Uterus (tissue), 4 donors: ENCODE measurements at places on chromosomes 7 and 10. TPM values are rescaled to one million over a fixed set of nuclear protein-coding genes. Genes with fewer than 3 reads are reported as not detected.

The CLDN15 gene
- total RNA-seq = 49.4 TPM

DNA sequence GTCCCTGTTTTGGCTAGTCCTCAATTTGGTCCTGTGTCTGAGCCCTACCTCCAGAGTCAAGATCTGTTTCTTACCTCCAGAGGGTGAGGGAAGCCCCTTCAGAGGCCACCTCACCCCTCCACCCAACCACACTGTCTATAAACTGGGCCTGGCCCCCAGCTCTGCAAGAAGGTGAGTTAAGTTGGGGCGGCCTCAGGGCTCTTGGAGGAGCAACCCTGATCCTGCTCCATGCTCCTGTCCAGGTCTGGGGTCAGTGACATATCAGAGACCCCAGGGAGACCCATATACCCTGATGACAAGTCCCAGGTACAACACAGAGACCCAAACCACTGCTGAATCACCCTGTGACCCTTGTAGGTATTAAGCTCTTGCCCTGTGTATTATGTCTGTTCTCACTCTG, 69.5 kb downstream of the MYL10 start:
- H3K27me3 ChIP-seq = no peaks in the 10 kb centered on the region
- no peaks in the 10 kb centered on the region for H3K36me3 ChIP-seq
- no peak overlapping the region for H3K27ac ChIP-seq
- H3K4me1 ChIP-seq = no peaks in the 10 kb centered on the region
- H3K4me3 ChIP-seq = no peak overlapping the region
- DNase-seq = peak; percentile 3

The PAPOLB gene
- total RNA-seq = 1.6 TPM

- H3K27ac ChIP-seq = peak overlapping the region; percentile 38
- H3K4me1 ChIP-seq = no peaks in the 10 kb centered on the region
- H3K4me3 ChIP-seq = no peak overlapping the region
- no peak for DNase-seq
These were observed 621.0 kb downstream of the PARD3 start for GRCh38 chr10:34193931-34194626.

DNA sequence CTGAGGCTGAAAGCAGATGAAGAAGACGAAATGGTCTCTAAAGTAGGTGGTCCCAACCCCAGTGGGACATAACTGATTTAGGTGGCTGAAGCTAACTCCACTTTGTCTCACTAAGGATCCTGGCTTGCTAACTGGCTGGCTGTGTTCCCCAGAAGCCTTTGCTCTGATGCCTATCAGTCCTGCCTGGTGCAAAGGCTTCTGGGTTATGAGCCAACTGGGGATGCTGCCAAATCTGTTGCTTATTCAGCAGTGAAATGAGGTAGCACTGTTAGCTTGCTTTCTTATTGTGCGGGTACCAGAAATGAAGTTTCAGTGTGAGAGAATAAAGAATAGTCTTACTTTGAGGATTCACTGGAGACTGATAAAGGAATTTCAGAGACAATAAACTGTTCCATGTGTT, 18.1 kb downstream of the PRKG1 start:
- DNase-seq = peak; percentile 95
- H3K27ac ChIP-seq = peak overlapping the region; percentile 58
- no peaks in the 10 kb centered on the region for H3K27me3 ChIP-seq
- no peaks in the 10 kb centered on the region for H3K4me1 ChIP-seq
- H3K4me3 ChIP-seq = no peak overlapping the region
- no peaks in the 10 kb centered on the region for H3K36me3 ChIP-seq
